Non-pigmented ciliary epithelial cell (primary cell): ENCODE measurements at places on chromosomes 3 and 15.

GRCh38 chr15:74201710-74202420, 722 bp downstream of the STRA6 start:
- no peak for DNase-seq

DNA sequence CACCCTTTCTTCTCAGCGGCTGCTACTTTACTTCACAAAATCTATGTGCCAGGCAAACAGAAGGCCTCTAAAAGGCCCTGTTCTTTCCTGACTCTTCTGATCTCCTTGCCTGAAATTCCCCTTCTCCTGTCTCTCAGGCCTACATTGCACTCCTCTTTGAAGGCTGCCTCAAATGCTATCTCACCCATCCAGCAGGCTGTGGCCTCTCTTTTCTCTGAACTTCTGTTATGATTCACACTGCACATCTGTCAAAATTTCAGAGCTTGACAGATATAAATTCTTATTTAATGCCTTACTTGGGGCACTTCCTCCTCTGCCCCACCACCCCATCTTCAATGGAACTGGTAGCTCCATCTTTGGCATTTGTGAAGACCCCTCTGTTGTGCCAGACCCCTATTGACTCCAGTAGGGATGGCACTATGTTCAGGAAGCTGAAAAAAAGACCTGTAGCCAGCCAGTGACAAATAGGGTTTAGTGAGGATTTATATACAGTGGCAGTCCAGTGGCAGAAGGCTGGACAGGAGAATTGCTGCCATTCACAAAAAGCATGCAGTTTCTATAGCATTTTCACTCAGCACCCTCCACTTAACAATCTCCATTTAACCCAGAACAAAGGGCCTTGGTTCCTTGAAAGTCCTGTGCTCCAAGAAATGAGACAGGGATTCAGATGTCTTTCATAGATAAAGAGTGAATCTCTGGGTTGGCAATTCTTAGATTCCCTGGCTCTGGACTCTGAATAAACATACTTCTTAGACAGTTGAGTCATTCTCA, 415.8 kb upstream of the GRM7 start:
- DNase-seq: no peak

DNA sequence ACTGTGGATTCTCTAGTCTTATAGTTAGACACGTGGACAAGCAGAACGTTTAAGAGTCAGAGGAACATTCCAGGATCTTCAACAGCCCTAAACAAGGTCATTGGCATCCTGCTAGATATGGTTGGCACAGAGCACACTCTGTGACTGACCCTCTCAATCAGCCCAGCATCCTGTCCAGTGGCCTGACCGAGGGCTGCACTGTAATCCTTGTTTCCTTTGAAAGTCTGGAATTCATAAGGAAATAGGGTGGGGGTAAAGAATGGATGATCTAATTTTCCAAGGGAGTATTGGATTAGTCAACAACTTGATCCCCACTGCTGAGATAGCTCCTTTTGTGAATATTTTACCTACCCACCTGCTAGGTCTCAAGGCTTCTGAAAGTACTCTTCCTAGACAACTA, 94.5 kb upstream of the DLG1 start:
- no peak for DNase-seq

DNA sequence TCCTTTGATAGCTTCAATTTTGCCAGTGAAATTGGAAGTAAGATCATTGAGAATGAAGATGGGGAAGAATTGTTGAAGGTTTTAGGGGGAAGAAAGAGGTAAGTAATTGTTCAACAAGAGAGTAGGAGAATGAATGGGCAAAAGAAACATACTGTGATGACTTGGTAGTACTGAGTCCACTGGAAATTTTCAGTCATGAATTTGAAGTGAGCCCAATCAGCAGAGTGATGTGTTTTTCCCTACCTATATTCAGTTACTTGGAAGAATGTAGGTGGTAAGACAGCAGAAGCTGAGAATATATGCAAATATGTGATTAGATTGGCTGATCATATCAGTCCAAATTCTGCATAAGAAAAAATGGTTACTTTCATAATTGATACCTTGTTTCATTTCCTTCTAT, 569.6 kb downstream of the AGBL1 start:
- no peak for DNase-seq

DNA sequence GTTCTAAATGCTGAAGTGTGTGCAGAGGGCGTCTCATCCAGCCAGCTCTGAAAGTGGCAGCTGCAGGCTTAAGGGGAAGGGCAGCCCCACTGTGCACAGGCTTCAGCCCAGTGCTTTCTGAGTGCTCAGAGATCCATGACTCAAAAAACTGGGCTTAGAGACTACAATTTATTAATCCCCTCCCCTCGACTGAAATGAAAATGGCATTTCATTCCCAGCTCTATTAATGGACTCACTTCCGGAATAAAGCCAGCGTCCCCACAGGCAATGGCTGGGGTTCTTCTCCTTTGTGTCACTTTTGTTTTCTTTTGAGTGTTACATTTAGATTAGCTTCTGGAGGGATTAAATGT, 55.5 kb upstream of the PLXNA1 start:
- no peak for DNase-seq

GRCh38 chr3:66196633-66197032, 24.2 kb upstream of the SLC25A26 start:
- DNase-seq: no peak
